AG09319 (cell line): ENCODE measurements at places on chromosomes 5 and 9.

DNA sequence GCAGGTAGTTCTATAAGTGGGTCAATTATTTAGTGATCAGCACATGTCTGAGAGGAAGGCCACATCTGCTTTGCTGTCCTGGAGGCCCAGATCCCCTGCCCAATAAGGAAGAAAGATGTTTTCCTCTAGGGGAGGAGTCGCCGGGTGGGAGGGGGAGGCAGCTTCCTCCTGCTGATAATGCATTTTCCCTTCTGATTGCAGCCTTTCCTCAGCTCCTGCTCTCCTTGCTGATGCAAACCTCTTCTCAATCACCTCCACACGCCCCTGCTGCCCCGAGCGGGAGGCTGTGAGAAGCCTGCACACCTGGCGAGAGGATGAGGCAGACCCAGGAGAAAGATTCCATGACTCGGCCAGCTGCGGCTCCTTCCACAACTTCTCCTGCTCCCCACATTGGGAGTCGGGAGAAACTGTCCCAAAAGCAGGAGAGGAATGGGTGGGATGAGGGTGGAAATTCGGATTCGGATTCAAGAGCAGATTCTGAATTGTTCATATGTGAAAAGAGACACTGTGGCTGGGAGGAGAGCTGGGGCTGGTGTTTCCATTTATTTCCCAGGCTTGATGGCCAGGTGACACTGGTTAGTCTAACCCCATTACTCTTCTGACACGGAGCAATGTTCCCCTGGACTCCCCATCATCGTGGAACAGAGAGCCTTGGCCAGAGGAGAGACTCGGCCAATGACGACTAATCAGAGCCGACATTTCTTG lies 6.8 kb upstream of the NTNG2 start:
- DNase-seq = no peak

DNA sequence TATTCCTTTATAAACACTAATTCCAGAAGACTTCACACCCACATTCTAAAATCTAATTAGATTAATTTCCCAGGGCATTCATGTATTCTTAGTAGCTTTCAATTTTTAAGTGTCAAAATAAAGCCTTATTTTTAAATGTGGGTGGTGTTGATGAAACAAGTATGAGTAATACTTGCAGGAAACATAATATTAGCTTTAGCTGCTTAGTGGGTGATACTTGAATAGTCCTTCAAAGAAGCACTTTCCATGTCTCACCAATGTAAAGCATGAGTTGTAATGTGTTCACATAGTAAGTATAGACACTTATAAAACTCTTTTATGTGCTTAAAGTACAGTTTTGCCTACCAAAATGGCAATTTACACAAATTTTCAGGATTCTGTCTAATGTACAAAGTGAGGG lies 6.9 kb downstream of the FNBP1 start:
- no peak for DNase-seq

GRCh38 chr5:124481419-124481818 lies 265.0 kb downstream of the ZNF608 start:
- DNase-seq = no peak

DNA sequence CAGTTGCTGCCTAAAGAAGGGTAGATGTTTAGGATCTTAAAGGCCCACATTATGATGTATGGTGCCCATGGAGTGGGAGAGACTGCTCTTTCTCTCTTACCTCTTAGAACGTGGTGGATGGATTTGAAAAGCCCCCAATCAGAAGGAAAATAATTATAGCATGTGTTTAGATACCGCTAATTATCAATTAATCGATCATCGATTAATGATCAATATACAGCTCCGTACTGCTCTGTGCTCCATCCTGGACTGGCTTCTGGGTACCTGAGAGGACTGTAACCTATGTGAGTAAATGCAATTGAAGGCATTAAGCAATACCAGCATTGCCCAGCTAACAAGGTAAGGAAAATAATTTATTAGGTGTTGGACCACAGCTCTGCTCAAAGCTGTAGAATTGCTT lies 149.1 kb downstream of the MAST4 start:
- no peak for DNase-seq

DNA sequence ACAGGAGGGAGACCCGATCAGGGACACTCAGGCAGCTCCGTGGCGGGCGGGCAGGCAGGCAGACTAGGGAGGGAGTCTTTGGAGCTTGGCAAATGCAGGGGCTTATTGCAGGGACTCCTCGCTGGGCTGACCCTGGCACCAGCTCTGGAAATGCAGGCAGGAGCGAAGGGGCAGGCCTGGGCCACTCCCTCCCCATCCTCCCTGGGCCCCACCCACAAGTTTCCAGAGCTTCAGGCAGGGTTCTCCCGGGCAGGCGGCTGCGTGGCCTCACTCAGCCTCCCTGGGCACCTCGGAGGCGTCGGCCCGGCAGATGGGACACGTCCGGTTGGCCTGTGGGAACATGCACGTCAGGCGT lies 8.5 kb downstream of the RNF44 start:
- DNase-seq = no peak

DNA sequence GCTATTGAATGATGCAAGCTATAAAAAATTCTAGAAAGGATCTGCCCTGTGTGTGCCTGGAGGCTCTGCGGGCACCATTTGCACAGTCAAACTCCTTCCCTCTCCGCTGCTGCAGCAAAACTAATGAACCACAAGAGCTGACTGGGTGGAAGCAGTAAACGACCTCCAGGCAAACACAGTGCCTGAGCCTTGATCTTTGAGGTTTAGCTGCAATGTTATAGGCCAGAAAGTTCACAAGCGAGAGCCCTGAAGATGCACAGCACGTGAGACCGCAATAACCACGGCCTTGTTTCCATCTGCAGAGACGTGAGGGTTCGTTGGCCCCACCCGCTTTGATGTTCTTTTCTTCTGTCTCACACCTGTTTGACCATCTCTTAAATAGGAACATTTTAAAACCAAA lies 69.2 kb upstream of the S1PR3 start:
- DNase-seq = no peak

- peak; percentile 5 for DNase-seq
Measured at GRCh38 chr5:64147849-64148441, 17.7 kb upstream of the RNF180 start.

GRCh38 chr5:33441241-33442177 lies 744 bp downstream of the TARS1 start:
- DNase-seq = peak; percentile 53

- no peak for DNase-seq
Measured at GRCh38 chr5:171425596-171426244, 6.3 kb downstream of the FGF18 start.

- DNase-seq = no peak
Measured at GRCh38 chr9:128835246-128836210, 5.9 kb upstream of the SPOUT1 start.

GRCh38 chr5:54643685-54644106 lies 126.1 kb downstream of the SNX18 start:
- peak; percentile 59 for DNase-seq

DNA sequence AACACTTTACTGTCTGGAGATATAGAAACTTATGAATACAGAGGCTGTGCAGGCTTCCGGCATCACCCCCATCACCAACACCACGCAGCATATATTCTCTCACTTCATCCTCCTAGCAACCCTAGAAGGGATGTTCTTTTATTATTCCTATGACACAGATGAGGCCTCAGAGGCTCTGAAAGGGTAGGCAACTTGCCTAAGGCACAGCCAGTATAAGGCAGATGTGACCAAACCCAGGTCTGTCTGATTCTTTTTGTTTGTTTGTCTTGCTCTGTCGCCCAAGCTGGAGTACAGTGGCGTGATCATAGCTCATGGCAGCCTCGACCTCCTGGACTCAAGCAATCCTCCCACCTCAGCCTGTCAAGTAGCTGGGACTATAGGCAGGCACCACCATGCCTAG lies 22.8 kb upstream of the CORO2A start:
- DNase-seq = no peak

DNA sequence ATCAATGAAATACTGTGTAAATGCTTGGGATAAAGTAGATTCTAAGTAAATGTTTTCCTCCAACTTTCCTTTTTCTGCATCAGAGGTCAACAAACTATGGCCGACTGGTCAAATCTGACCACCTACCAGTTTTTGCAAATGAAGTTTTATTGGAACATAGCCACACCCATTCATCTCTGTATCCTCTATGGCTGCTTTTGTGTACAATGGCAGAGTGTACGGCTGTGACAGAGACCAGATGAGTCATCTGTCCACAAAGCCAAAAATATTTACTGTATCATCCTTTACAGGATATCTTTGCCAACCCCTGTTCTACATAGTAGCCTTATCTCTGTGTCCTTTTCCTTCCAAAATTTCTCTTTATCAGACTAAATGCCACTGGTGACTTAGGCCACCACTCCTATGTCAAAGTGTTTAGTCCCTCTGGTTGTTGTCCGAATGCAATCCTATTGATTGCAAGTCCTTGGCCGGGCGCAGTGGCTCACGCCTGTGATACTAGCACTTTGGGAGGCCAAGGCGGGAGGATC lies 218.4 kb upstream of the KLF4 start:
- no peak for DNase-seq

DNA sequence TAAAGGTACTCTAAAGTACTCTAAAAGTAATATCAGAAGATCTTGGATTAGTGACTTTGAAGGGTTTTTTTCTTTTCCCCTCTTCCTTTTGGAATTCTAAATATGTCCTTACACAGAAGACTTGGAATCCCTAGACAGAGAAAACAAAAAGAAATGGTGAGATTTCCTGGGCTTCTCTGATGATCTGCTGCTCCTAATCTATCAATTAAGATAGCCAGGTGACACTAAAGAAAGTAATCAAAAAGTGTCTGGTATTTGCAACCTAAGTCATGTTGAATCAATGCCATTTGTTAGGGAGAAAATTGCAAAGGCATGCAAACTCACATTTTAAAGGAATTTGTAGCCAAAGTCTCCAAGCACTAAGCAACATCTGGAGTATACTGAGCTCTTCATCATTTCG lies 29.5 kb upstream of the MYO10 start:
- no peak for DNase-seq

- DNase-seq = no peak
Measured at GRCh38 chr9:7289773-7290172, 509.8 kb downstream of the DMAC1 start.

- no peak for DNase-seq
Measured at GRCh38 chr5:40486437-40487275, 193.1 kb upstream of the PTGER4 start.

DNA sequence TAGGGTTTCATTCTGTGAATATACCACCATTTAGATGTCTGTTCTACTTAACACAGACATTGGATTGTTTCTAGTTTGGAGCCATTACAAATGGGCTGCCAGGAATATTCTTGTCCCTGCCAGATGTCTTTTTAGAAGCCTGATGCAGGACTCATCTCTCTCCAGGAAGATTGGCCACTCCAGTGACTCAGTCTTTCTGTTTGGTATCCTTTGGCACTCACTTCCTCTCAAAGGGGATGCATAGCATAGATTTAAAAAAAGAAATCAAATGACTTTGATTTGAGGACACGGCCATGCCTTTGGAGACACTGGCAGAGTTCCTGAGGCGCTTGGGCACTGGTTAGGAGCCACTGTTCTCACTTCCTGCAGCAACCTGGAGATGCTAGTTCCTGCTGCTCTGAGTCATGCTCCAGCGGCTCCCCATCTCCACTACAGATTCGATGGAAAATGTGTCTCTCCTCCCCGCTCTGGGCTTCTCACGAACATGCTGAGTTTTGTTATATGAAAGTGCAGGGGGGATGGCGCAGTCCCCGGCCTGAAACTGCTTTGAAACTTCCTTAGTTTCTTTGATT lies 3.5 kb upstream of the ZNF366 start:
- no peak for DNase-seq

DNA sequence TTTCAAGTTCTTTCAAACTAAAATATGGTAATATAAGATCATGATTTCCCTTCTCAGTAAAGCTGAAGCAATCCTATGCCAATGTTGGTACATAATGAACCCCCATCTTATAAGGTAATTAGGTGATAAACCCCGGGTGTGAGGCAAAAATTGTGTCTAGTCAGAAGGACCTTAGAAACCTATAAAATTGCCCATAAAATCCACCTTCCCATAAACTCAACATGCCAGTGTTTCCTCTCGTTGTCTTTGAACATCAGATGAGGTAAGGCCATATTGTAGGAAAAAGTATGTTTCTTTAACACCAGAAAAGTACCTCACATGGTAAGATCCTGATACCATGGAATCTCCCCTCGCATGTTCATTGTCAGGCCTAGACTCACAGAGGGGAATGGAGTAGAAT lies 43.3 kb downstream of the SNCAIP start:
- no peak for DNase-seq

GRCh38 chr9:71895955-71896354 lies 15.0 kb downstream of the ABHD17B start:
- DNase-seq = no peak

- no peak for DNase-seq
Measured at GRCh38 chr5:95385334-95385733, 5.8 kb upstream of the FAM81B start.

DNA sequence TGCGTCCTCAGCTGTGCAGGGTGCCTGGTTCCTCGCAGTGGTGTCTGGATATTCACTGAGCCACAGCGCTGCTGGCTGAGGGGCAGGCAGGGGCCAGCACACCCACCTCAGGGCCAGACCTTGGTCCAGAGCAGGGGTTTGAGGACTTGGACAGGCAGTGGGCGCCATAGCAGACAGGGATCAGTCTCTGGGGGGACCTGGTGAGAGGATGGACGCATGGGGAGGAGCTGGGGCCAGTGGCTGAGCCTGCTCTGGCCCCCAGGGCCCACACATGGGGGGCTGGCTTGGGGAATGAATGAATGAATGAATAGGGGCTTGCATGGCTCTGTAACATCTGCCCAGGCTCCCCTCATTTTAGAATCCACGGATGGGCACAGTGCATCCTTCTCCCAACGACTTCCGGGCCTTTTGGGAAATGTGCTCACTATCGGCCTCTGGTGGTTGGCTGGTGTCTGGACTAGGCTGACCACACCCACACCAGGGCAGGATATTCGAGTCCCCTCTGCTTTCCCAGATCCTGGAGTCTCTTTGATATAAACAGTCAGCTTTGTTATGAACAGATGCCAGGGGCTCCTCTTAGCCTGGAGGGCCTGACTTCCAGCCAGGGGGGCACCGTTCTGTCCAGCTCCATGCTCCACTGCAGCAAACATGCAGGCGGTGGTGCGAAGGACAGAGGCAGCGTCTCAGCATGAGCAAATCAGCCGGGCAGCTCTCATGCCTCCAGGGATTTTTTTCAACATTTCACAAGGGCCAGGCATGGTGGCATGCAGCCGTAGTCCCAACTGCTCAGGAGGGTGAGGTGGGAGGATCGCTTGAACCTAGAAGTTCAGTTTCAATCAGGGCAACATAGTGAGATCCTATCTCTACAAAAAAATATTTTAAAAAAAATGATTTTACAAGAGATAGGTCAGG lies 62.6 kb downstream of the NEK6 start:
- DNase-seq = peak; percentile 23

- DNase-seq = no peak
Measured at GRCh38 chr5:140677947-140678346, 4.6 kb upstream of the DND1 start.
